ENCODE measurements at places on chromosomes 4 and X. TPM values are rescaled to one million over a fixed set of nuclear protein-coding genes. Genes with fewer than 3 reads are reported as not detected.
A peak's percentile ranks its signal among the peaks of the same experiment; 100 is the strongest.

The RBMXL3 gene
- total RNA-seq: not detected

The DMRTC1 gene
- total RNA-seq: not detected

The VSIG4 gene
- total RNA-seq: not detected

The CLCN5 gene
- 1.3 TPM for total RNA-seq

The CXCR3 gene
- 31.9 TPM for total RNA-seq

The CPLX1 gene
- 0.62 TPM for total RNA-seq

The TMPRSS11F gene
- total RNA-seq: not detected

- DNase-seq: no peak
Observed at GRCh38 chr4:113272523-113272922, 223.1 kb downstream of the ANK2 start.

DNA sequence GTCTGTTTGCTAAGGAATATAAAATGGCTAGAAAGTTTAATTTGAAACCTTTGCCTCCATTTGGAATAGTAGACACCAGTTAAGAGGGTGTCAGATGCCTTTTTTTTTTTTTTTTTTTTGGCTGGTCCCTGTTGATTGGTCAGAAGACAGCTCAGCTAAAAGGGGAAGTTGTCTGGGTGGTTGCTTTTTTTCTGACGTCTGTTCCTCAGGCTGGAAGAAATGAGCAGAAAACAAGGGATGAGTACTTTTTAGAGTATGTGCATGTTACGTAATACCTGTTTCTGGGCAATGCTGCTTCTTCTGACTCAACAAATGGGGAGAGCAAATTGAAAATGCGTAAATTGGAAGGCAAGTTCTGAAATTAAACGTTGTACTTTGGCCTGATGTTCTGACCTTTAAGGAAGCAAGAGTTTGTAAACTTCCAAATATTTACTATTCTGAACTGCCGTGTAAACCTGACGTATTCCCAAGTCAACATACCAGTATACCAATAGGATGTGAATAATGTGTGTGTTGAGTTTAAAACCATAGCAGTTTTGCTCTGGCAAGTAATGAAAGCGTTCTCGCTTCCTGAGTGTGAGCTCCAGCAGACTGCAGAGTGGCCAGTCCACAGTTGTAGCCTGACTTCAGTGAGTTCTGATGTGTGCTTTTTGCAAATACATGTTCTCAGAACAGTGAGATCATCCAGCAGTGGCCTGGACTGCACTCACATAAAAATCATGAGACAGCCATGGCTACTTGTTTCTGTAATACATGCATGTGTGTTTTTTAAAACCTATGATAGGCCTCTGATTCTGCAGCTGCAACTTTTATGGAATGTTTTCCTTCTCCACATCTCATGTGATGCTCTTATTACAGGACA lies 1.7 kb downstream of the SAT1 start:
- no peak for DNase-seq

GRCh38 chr4:164617911-164618310 lies 136.0 kb upstream of the SMIM31 start:
- DNase-seq: no peak

DNA sequence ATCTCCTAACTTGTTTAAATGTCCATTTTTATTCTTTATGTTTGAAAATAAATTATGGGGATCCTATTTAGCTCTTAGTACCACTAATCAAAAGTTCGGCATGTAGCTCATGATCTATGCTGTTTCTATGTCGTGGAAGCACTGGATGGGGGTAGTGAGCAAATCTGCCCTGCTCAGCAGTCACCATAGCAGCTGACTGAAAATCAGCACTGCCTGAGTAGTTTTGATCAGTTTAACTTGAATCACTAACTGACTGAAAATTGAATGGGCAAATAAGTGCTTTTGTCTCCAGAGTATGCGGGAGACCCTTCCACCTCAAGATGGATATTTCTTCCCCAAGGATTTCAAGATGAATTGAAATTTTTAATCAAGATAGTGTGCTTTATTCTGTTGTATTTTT lies 27.6 kb downstream of the NUDT6 start:
- no peak for DNase-seq

GRCh38 chrX:137748827-137749226 lies 182.9 kb downstream of the ZIC3 start:
- no peak for DNase-seq

GRCh38 chr4:2968381-2968780 lies 5.0 kb downstream of the GRK4 start:
- DNase-seq: no peak

DNA sequence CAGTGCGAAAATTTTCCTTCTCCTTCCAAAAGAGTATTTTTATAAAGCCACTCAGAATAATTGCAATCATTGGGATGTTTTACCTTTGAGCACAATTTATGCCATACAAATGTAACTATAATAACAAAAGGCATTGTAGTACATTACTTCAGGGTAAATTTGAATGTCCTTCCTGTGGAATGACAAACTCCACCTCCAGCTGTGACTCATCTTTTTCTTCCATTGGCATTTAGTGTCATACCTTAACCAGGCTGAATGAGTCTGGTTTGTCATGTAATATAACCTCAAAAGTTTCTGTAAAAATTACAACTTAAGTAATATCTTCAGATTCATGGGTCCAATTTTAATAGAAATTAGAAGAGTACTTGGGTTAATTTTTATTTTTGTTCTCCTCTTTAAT lies 93.3 kb downstream of the TMEM47 start:
- DNase-seq: no peak

DNA sequence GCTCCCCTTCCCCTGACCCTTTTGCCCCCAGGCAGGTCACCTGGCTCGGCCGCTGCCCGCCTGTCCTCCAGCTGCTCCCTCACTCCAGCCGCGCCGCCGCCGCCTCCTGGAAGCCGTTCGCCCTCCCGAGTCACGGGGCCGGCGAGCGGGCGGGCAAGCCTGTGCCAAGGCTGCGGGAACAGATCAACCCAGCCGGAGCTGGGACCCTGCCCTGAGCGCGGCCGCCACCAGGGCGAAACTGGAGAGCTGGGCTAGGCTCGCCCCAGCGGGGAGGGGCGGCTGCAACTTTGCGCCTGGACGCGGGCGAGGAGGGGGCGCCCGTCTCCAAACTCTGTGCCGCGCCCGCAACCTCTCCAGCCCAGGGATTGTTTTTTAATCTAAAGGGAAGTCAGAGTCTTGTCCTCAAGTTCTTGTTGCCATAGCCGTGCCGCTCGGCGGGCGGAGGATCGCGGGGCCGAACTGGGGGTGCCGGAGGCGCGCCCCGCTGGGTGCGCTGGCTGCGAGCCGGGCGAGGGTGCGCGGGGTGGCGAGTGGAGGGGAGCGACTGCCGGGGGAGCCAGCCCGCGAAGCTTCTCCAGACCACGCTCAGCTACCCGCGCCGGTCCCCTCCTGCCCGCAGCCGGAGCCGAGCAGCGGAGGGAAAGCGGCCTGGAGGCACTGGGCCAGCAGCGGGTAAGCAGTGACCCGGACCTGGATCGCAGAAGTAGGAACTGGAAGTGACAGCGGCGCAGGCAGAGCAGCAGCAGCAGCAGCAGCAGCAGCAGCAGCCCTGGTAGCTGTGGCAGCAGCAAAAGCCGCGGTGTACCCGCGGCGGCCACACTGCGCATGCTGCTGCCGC lies 13.4 kb downstream of the ARHGEF6 start:
- DNase-seq: no peak

DNA sequence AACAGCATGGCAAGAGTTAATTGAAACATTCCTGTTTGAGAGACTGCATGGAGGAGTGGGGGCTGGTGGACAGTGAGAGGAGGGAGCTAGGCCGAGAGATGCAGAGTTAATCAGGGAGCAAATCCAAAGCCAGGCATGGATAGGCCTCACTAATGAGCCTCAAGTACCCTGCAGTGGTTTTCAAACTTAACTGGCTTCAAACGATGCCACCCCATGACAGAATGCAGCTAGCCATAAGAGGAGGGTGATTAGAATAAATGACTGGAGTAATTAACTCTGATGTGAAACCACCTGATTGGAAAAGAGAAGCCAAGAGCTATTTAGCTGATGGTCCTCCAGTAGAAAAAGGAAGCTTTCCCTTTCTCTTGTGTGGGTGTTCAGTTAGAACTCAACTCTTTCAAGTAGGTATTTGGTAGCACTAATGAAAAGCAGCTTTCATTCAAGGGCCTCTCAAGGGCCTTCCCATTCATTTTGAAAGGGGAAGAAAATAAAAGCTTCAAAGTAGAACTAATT lies 215.4 kb upstream of the MAB21L2 start:
- no peak for DNase-seq

DNA sequence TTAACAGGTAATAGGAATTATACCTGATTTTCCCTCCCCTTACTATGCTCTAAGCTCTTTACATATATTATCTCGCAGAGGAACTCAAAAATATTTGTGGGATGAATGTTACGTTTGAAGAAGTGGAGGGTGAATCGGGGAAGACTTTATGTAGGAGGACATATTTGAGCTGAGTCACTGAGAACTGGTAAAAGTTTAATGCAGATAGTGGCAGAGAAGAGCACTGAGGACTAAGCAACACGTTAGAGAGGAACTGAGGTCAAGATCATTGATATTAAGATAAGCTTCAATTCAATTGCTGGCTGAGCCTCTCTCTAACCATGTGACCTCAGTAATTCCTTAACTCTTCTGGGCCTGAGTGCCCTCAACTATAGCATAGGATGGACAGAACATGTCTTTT lies 26.4 kb upstream of the ELOVL6 start:
- DNase-seq: no peak

DNA sequence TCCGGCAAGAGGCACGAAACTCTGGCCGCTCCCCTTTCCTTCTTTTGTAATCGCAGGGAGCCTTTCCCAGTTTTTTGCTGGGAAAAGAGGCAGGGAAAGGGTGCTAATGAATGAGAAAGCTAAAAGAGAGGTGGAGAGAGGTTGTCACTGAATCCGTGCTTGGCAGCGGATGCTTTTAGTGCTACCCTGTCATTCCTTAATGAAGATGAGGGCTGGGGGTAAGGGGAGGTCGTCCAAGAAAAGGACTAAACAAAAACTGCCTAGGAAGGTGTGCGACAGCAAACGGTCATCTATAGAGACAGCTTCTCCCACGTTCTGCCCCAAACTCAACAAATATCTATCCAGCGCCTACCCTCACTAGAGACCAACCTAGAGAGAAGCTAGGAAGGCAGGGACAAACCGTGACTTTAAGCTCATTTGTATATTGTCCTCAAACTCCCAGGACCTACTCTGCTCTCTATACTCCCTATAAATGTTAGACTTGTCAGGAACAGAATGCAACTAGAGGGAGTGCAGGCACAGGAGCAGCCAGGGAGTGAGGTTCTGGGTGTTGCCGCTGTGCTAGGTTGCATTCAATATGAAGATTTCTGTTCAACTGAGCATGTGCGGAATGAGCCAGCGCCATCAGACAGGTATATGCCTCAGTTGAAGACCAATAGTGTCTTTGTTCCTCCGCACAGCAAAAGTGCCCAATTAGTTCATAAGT lies 777 bp upstream of the CASK start:
- DNase-seq: peak; percentile 6

GRCh38 chr4:162984621-162985020 lies 182.1 kb downstream of the NAF1 start:
- no peak for DNase-seq

GRCh38 chr4:175460414-175460813 lies 351.6 kb downstream of the GPM6A start:
- DNase-seq: no peak

All from CD4-positive, CD25-positive, alpha-beta regulatory T cell (primary cell).